ENCODE measurements at places on chromosomes 1 and 21.

GRCh38 chr1:206507284-206508129 lies at the start of gene RASSF5:
TSS of gene RASSF5 (plus strand) at chr1:206507531. CDS start at chr1:206507603, 72 bp downstream.
- peak; percentile 77 for DNase-seq

DNA sequence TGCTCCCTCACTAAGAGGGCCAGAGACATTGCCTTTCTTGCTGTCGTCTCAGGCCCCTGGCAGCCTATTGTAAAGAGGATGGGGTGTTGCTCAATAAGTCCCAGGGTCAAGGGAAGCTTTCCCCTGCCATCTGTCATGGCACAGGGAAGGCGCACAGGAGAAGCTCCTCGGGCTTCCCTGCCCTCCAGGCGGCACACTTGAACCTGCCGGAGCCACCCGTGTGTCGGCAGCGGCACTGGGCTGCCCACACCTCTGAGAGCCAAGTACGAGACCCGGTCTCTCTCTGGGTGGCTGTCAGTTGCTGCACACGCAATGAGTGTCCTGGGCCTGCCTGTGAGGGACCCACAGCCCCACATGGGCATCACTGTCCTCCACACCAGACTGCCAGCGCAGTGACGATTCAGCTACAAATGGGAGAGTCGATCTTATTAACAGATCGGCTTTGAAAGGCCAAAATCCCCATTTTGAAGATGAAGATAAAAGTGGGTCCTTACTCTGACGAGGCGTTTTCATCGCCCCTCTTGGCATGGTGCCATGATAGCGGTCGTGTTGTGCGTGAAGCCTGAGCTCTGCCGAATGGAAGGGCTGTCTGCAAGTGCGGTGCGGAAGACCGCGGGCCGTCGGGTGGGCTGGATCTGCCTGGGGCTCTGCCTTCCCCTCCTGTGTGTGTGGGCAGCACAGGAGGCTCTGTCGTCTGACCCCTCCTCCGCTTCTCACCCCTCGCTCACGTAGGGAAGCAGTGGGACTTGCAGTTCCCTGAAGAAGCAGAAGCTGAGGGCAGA lies 29.2 kb upstream of the PDXK start:
- no peak for DNase-seq

GRCh38 chr1:39088658-39089057 lies 62.5 kb downstream of the NDUFS5 start:
- DNase-seq: no peak

DNA sequence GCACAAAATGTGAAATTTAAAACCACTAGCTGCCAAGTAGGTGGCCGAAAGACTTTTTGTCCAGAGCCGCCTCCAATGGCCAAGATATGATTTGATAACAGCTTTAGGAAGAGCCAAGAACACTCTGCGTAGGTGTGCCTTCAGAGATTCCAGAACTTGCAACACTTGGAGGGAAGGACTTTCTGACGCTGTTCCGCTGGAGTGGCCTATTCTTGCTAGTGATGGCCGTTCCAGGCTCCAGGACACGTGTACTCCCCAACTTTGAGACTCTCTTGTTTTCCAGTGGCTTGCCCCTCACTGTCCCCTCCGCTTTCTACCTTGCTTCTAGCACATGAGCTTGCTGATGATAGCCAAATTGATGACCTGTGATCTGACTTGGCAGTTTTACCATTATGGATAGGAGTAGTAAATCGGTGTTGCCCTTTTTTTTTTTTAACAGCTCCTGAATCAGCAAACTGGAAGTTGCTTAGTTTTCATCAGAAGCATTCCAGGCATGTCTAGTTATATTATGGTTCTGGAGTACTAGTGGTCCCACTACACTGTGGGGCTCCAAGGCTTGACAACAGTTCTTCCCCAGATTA lies 1.0 kb downstream of the PRDX6 start:
- no peak for DNase-seq

GRCh38 chr1:216215169-216215568 lies 208.1 kb downstream of the USH2A start:
- no peak for DNase-seq

GRCh38 chr1:37159102-37159501 lies 124.8 kb upstream of the GRIK3 start:
- DNase-seq: no peak

DNA sequence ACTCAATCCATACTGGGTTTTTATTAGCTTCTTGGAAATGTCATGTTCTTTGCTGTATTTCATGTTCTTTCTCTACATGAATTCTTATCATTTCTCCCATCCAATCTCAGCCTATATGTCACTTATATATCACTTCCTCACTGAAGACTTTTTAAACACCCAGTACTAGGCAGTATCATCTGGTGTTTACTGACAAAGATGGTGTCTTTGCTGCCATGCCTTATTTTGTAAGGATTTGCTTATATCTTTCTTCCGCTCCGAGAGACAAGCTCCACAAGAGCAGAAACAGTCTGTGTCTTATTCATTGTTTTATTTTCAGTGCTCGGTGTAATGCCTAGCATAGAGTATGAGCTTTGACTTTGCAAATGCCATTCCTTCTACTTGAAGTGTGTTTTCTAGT lies 30.2 kb downstream of the F13B start:
- no peak for DNase-seq

DNA sequence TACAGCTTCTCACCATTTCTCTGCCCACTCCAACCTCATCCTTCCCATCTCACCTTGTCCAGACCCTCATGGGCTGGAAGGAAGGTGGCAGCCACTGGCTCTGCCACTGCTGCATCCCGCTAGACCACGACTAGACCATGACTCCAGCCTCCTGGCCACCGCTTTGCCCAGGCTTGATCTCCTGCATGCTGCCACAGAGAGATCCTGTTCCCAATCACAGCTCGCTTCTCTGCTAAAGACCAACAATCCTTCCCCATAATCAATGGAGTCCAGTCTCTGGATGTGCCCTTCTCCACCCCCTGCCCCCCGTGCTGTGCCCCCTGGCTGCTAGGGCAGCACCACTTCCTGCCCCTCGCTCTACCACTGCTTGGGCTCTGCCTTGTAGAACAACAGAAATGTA lies 64.9 kb upstream of the DMRTB1 start:
- no peak for DNase-seq

- DNase-seq: no peak
Measured at GRCh38 chr1:34276606-34277005, 99.9 kb downstream of the C1orf94 start.

GRCh38 chr1:59514061-59514909 lies 217.4 kb downstream of the FGGY start:
- DNase-seq: no peak

DNA sequence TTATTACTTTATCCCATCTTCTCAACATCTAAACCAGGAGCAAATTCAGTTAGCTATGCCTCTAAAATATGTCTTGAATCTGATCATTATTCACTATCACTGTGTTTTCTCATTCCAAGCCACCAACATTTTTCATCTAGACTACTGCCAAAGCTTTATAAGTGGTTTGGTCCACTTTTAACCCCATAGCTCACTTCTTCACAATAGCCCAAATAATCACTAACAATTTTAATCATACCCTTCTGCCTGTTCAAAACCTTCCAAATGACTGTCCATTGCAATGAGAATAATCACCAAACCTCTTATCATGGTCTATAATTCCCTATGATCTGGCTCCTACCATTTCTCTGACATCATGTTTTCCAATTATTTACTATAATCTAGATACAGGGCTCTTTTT lies 149.8 kb upstream of the ZNHIT6 start:
- no peak for DNase-seq

- DNase-seq: no peak
Measured at GRCh38 chr1:63983391-63984256, 209.8 kb downstream of the ROR1 start.

DNA sequence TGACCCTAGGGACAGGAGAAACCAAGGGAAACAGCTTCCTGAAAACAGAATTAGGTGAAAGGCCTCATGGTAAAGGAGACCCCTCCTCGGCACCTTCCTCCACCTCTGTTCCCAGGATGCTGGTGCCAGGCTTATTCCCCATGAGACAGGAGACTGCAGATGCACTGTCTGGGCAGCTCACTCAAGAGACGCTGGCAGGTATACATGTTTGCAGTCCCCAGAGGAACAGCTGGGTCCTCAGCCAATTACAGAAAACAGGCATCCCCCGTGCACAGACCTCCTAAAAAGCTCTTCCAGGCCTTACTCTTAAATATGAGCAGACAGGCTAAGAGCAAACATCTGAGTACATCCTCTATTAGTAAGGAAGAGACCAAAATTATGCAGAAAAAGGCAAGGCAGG lies 6.5 kb downstream of the CCSAP start:
- no peak for DNase-seq

DNA sequence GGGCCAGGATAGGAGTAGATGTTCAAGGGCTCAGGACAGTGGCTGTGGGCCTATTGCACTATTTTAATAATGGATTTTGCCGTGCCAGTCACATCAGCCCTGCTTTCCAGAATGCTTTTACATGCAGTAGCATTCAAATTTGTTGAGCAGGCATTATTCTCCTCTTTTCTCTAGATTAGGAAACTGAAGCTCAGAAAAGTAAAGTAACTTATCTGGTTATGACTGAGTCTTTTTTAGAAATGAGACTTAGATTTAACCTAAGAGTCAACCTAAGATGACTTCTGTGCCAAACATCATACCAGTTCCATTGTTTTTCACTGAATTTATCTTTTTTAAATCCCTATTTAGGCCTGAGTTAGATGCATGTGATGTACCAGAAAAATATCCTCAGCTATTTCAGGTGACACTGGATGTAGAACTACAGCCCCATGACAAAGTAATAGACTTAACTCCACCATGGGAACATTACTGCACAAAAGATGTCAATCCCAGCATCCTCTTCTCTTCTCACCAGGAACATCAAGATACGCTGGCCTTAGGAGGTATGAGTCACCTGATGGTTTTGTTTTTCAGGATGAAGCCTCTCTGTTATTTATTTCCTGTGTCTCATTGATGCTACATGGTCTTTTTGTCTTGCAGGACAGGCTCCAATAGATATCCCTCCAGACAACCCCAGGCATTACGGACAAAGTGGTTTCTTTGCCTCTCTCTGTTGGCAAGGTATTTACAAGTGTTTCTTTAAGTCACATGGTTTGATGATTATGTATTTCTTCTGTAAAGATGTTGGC lies 31.4 kb upstream of the LEPR start:
- no peak for DNase-seq

- DNase-seq: no peak
Measured at GRCh38 chr1:17719874-17720273, 35.3 kb upstream of the ACTL8 start.

GRCh38 chr1:181531441-181531840 lies 48.1 kb downstream of the CACNA1E start:
- no peak for DNase-seq

DNA sequence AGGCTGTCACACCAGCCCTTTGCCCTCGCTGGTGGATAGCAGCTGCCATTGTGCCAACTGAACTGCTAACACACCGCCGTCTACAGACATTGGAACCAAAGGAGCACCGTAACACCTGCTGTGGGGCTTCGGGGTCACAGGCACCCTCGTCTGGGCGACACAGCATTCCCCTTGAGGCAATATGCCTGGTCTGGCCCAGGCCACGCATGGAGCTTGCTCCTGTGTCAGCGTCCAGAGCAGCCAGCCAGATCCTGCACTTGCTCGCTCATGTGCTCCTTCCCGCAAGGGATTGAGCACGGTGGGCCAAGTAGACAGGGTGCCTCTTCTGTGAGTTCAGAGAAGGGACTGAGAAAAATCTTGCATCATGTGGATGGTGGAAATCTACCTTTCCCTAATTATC lies 314.6 kb upstream of the PLD5 start:
- DNase-seq: no peak

DNA sequence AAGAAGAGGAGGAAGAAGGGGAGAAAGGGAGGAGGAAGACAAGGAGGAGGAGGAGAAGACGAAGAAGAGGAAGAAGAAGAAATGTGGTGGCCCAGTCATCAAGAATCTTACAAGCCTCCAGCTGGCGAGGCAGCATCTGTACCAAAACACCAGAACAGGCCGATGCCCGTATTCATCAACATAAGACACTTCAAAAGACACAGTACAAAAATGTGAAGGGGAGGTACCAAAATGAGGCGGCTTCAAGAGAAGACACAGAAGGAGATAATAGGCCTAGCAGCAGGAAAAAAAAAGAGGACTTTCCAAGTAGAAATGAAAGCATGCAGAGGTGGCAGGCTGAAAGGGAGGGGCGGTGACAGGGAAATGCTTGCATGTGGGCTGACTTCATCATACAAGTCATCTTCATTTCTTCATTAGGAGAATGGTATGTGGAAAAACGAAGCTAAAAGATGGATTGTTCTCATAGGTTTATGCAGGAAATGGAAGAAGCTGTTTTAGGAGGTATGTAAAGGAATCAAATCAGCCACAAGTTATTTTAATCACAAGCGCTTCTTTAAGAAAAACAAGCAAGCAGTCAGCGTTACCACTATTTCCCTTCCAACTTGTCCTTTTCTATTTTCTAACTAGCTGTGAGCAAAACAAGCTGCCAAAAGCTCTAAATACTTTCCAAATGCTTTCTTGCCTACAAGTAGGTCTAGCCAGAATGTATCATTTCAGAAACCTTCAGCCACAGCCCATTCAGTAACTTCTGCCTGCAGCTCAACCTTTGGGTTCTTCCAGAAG lies 192.3 kb downstream of the SLC45A1 start:
- DNase-seq: peak; percentile 49

DNA sequence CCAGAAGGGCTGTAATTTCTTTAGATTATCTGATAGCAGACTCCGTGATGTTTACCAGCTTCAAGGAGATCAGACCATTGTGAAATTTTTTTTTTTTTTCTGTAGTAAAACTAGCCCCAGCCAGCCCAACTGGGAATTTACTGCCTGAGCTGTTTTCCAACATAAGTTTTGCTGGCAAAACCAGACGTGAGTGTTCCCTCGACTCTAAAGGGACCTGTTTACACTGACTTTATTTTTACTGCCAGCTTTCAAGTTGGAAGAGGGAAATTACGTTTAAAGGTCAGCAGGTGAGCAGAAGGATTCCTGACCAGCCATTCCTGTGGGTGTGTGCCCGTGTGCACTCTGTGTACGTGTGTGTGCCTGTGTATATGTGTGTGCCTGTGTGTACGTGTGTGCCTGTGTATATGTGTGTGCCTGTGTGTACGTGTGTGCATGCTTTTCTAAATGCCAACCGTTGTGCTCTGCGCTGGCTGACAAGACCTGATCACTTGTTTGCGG lies 374 bp downstream of the MAB21L3 start:
- DNase-seq: no peak

DNA sequence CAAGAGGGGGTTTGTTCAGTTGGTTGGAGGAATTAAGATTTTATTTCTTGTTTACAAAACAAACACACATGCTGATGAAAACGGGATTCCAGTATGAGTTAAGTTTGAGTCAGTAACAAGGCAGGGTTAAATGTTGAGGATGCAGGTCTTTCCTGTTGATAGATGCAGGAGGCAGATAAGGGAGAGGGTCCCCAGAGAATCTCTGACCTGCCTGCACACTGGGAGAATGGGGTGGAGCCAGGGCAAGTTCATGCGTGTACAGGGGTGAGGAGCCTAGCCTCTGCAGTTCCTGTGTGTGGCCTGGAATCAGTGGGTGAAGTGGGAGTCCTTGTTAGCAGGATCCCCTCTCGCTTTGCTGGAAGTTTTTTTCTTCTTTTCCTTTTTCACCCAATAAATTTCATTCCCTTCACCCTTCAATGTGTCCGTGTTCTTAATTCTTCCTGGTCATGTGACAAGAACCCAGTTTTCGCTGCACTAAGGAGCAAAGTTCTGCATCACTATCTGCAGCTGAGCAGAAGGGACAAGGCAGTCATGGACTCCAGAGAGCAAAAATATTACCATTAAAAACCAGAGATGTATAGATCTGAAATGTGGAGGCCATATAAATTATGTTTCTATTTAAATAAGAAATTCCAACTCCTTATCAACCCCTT lies 69.9 kb upstream of the MARK1 start:
- DNase-seq: no peak

- DNase-seq: no peak
Measured at GRCh38 chr1:11680270-11681070, 478 bp downstream of the MAD2L2 start.

GRCh38 chr1:25128121-25128621 lies 104.1 kb downstream of the SYF2 start:
- DNase-seq: no peak

GRCh38 chr1:51541313-51542050 lies 22.4 kb upstream of the EPS15 start:
- DNase-seq: no peak
